ENCODE measurements at places on chromosomes 6 and 20.

- DNase-seq = no peak
Observed at GRCh38 chr6:117919275-117919674, 12.2 kb downstream of the SLC35F1 start.

DNA sequence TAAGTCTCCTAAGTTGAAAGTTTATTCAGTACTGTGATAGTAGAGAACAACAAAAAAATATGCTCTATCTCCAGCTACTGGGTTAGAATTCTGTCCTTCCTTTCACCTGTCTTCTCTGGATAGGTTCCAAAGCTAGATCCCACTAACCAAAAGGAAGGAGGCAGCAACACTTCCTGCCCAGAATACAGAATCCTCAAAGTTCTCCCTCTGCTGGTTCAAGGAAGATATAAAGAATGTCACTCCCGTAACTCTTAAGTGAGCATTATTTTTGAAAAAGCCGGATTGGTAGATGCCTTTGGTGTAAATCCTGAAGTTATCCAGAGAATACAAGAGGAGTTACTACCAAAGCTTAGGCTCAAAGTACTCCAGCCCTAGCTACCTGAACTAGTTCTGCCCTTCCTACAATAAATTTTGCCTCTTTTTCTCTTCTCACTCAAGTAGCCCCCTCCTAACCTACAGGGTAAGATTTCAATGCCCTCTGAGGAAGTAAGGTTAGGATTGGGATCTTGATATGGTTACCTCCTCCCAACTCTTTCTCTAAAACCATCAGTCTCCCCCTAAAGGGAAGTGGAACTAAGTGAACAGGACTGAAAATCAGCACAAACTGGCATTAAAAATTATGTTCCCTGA lies 26.0 kb upstream of the CRIP3 start:
- no peak for DNase-seq

- DNase-seq = no peak
Observed at GRCh38 chr6:135522965-135523692, 25.6 kb upstream of the AHI1 start.

DNA sequence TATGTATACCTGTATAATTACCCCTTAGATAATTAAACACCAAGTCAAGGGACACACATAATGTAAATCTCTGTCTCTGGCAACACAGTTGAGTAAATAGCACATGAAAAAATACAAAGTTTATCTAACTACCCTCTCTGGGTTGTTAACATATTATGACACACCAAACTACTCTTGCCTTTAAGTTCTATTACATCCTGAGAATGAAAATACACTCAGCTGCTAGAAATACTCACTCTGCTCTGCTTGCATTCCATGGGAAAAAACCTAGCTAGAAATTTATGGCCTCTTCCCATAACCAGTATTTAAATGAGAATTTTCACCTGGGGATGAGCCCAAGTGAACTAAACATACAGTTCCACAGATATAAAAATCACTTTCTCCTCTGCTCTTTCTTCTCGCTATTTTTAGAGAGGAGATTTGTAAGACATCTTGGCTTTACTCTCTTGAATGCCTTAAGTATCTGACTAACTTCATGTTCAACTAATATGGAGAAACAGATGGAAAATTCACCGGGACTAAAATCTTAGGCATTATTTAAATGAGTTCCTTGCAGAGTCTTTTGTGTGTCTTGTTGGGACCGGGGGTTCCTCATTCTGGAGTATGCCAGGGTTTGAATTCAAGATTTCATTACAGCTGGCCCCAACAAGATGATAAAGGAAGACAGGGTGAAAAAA lies 140.9 kb downstream of the GJA10 start:
- no peak for DNase-seq

DNA sequence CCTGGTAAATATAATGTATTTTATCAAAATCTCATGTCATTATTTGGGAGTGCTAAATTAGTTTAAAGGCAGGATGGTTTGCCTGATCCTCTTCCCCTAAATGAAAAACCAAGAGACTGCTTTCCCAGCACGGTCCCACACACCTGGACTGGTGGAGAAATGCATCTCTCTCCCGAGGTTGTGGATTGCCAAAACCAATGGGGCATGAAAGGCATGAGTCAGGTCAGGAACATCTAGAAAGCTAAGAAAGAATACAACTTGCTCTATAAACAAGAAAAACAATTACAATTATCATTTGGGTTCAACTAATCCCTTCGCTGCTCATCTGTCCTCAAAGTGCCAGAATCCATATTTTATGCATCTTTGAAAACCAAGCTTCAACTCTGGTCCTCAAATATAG lies 308.3 kb upstream of the IRAK1BP1 start:
- DNase-seq = no peak

DNA sequence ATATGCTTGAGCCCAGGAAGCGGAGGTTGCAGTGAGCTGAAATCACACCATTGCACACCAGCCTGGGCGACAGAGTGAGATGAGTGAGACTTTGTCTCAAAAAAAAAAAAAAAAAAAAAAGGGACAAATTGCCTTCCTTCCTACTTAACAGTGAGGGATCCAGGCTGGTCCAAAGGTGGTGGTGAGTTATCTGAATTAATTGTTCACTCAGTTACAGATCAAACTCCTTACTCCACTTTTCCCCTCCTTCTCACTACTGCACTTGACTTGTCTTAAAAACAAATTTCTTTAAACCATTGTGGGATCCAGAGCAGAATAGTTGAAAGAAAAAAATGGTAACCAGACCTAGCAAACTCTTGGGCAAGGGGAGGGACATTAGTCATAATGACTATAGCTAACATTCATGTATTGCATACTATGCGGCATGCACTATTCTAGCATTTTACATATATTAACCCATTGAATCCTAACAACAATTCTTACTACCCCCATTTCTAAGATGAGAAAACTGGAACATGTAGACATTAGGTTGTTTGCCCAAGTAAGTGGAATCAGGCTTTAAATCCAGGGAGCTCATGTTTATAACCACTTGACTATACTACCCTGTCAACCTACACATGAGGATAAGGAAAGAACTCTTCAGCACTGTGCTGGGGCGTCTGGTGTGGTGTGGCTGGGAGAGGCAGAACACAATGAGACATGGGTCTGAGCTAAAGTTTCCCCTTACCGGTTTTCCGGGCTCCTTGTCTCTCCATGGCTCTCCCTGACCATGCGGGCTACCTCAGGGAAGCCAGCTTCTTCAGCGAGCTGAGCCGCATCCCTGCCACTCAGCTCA lies 1.5 kb downstream of the GPANK1 start:
- no peak for DNase-seq

GRCh38 chr6:87832025-87832825 lies 130.2 kb upstream of the AKIRIN2 start:
- DNase-seq = peak; percentile 12

- DNase-seq = no peak
Observed at GRCh38 chr6:162468326-162468725, 259.2 kb downstream of the PRKN start.

GRCh38 chr6:158647501-158647900 lies 2.4 kb upstream of the SYTL3 start:
- no peak for DNase-seq

DNA sequence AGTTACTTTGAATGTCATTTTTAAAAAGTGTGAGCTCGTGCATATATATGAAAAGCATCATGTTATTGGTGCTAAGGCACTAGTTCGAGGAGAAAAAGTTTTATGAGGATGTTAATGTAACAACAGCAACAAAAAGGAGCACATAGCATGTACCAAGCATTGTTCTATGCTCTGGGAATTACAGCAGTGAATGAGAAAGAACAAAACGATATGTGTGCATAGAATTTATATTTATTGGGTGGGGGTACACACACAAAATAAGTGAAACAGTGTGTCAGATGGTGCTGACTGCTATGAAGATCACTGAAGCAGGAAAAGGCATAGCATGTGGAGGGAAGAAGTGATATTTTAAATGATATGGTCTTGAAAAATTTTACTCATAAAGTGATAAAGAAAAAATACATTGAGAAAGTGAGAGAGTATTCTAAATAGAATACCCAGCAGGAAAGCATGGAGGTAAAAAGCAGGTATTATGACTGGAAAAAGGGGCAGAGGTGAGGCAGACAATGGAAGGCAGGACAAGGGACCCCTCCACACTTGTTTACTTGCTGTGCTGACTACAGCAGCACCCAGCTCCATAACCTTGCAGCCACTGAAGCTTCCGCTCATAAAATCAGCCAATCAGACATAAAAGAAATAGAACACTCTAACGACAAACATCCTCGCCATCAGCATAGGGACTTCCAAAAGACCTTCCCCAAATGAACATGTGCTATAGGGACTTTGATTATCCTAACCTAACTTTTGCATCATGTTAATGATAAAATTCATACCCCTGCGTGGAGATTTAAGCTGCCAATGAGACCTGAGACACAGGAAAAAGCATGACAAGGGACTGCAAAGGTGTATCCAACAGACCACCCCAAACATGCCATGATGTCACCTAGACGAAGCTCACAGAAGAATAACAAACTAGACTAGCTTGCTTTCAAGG lies 119.9 kb downstream of the HFE start:
- peak; percentile 21 for DNase-seq

GRCh38 chr6:130138909-130139242 lies 83.9 kb downstream of the SAMD3 start:
- DNase-seq = no peak

- DNase-seq = no peak
Observed at GRCh38 chr6:9504191-9504590, 910.7 kb downstream of the TFAP2A start.

GRCh38 chr6:21327326-21328112 lies 266.0 kb upstream of the SOX4 start:
- no peak for DNase-seq

GRCh38 chr20:64238851-64239387 lies 16.6 kb upstream of the PCMTD2 start:
- no peak for DNase-seq

- DNase-seq = no peak
Observed at GRCh38 chr20:45487231-45487635, 17.7 kb downstream of the WFDC2 start.

- DNase-seq = no peak
Observed at GRCh38 chr20:18728870-18729224, 84.7 kb upstream of the SCP2D1 start.

DNA sequence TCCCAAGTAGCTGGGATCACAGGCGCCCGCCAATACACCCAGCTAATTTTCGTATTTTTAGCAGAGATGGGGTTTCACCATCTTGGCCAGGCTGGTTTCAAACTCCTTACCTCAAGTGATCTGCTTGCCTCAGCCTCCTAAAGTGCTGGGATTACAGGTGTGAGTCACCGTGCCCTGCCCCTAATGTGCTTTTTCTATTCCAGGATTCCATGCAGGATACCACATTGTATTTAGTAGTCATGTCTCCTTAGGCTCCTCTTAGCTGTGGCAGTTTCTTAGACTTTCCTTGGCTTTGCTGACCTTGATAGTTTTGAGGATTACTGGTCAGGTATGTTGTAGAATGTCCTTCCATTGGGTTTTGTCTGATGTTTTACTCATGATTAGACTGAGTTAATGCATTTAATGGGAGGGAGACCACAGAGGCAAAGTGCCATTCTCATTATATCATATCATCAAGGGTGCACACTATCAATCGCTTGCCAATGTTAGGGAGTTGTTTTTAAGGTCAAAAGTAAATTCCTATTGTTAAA lies 39.6 kb upstream of the TNFAIP3 start:
- DNase-seq = no peak

DNA sequence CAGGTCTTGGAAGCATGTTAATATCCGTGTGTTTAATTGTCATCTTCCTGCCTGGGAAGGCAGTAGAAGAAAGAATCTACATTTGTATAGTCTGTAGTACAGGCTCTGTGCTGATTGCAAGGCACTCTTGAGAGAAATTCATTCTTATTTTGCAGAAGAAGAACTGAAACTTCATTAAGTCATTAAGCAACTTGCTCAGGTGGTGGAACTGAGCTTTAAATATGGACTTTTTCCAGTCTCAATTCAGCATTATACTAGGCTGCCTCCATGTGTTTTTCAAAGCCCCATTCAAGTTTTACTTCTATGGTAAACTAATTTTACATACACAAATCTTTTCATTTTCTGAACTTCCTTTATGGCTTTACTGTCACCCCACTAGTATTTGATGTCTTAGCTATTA lies 18.7 kb downstream of the ZNF451 start:
- no peak for DNase-seq

GRCh38 chr6:143620447-143620846 lies 57.3 kb upstream of the PHACTR2 start:
- no peak for DNase-seq

GRCh38 chr20:62804021-62804626 lies 511 bp upstream of the OGFR start:
- DNase-seq = peak; percentile 28

- peak; percentile 40 for DNase-seq
Observed at GRCh38 chr6:79702691-79703090, 71.6 kb downstream of the SH3BGRL2 start.

DNA sequence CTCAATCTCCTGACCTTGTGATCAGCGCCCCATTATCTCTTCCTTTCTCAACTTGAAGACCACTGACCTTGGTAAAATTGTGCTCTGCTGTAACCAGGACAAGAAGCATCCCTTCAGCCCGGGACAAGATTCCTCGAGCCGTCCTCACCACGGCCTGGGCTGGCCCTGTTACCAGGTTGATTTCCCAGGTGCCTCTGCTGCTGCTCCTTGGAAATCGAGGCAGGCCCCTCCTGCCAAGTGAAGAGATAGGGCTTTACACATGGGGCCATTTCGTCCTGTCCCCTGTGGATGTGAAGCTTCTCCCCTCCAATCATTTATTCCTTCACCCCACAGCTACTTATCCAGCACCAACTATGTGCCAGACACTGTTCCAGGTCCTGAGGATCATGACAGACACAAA lies 21.5 kb downstream of the RAB44 start:
- no peak for DNase-seq

- DNase-seq = no peak
Observed at GRCh38 chr20:36219671-36220220, 16.5 kb upstream of the AAR2 start.

DNA sequence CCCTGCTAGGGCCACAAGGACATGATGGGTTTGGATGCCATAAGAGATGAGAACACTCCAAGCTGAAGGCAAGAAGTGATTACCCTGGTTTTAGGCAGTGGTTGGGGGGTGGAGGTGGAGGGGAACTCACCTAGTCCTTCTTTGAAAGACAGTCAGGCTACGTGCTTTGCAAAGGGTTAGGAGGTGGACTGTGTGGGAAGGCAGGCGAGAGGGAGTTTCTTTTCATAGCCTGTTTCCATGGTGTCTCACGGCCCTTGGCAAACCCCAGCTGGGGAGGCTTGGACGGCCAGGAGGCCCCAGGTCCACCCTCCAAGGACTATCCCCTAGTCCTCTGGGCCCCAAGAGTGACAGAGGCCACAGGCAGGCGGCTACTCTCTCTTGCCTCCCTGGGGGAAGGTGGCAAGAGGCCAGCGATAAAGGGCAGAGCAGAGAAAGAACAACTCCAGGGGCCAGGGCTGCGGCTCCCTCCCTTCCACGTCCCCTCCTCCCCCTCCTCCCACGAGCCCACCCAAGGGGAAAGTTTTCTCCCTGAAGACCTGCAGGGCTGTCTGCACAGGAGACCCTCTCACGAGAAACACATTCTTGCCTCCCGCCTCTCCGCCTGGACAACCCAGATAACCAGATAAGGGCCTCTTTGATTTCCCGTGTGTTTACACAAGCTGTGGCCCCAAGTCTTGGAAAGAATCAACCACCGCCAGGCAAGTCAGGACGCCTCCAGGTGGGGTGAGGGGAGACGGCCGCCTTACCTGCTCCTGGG lies 74.4 kb downstream of the NOL4L start:
- no peak for DNase-seq
